Cortex of kidney (tissue), 1 donor: ENCODE measurements at places on chromosomes 1 and 21.

DNA sequence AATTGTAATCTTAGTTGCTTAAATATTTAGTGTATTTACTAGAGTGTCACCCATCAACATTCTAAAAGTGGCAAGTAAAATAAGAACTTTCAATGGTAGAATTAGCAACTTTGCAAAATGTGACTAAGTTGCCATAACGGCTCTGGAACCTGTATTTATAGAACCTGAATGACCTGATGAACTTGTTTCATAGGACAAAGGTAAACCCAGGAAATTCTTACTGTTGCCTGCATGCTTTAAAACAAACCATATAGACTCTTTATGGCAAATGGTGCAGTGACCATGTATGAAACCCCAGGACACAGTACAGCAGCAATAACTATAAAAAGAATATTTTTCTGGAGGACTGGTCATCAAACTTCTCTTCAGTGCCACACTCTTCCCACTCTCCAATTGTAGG lies 22.9 kb downstream of the AK2 start:
- no peak for DNase-seq

DNA sequence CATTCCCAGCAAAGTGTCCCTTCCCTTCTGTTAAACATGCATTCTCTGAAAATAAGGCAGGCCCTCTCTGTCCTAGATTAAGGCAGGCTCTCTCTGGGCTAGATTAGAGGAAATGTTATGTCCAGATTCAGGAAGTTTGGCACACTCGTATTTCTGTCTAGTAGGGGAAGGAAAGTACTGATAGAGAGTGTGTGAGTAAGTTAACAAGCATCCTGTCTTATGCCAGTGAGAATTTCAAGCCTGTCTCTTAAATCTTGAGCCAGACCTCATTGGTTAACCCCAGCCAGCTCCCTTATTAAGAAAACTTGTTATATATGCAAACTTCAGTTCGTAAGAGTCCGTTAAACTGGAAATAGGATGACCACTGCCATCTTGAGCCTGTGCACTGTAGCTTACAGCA lies 31.6 kb downstream of the IGSF5 start:
- no peak for DNase-seq

- no peak for DNase-seq
These were observed 442.3 kb downstream of the GPATCH2 start for GRCh38 chr1:217188280-217189237.

GRCh38 chr1:147808025-147808424 lies 47.6 kb upstream of the GJA5 start:
- DNase-seq, result no peak

DNA sequence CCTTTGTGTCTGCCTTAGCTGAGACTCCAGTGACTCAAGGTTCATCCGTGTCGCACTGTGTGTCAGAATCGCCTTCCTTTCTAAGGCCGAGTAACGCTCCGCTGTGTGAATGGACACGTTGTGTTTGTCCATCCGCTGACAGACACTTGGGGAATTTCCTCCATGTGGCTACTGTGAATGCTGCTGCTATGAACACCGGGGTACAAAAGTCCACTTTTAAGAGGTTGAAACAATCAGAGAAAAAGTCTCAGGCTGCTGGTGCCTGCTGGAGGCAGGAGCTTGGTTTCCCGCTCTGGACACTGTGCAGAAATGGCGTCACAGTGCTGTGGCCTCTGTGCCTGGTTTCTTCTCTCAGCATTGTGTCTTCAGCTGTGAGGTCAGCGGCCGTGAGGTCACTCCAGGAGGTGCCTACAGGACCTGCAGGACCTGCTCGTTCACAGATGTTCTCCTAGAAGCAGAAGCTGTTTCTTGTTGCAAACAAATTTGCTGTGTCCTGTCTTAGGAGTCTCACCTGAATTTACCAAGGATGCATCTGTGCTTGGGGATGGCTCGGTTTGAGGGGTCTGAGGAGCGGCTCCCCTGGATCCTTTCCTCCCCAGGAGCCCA lies 34.2 kb downstream of the KRTAP10-1 start:
- DNase-seq, result no peak

DNA sequence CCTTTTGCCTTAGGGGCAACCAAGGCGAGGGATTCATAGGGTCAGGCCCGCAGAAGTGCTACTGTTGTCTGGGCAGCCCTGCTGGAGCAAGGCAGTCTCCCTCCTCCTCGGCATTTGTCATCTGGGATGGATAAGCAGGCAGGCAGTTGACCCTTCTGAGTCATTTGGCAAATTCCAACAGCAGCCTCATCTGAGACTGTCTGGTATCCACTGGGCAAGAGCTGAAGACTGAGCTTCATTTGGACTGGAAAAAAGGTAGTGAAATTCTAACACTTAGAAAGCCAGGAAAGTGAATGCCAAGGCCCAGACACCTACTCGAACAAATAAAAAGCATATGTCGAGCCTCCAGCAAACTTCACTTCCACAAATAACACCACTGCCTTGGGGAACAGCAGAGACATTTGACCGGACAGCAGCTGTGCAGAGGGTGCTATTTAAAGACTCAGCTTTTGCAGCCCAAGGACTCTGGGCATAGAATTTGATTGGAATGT lies 4.0 kb upstream of the ZBTB40 start:
- DNase-seq, result no peak
